Stimulated activated CD4-positive, alpha-beta T cell treated with anti-CD3 and anti-CD28 coated beads, TNF-alpha, amount 100 ng/mL, for 1 hour (primary cell): ENCODE measurements at places on chromosomes 7 and 10.

GRCh38 chr10:33616956-33617355, 282.5 kb upstream of the NRP1 start:
- no peak for DNase-seq

DNA sequence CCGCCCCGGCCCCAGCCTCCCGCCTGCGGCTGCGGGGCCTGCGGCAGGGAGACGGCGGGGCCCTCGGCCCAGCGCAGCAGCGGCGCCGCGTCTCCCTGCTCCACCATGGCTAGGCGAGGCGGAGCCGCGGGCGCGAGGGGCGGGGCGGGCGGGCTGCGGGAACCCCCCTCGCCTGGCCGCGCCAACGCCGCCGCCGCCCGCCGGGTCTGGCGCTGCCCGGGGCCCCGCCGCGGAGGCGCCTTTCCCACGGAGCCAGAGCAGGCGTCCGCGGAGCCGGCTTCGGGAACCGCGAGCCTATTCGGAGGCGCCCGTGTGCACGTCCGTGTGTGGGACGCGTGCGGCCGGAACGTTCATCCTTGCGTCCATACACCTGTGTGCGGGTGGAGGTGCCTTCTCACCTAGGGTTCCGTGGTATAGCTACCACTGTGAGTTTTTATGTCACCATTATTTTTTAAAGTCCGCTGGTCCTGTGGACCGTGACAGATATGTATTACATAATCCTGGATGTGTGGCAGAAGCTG, at the start of gene DENND11:
TSS of gene DENND11 (minus strand) at position 120 of the 521 bp plus-strand sequence. CDS start at position 107, 13 bp downstream.
- DNase-seq: peak; percentile 4

- no peak for DNase-seq
Observed at GRCh38 chr10:64430690-64431323, 909.6 kb downstream of the REEP3 start.

DNA sequence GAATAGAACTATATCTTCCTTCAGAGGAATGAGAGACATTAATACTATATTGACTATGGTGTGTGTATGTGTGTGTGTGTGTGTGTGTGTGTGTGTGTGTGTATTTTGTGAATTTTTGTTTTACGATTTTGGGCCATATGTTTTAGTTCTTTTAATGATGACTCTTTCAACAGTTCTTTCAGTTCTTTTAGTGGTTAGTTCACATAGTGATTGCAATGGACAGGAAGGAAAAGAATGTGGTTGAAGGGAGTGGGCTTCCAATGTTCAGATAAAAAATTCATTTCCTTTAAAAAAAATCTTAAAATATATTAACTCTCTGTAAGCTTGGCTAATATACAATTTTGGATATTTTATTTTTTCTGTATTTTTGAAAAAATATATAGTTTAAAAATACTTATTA, 315.7 kb upstream of the DGKB start:
- DNase-seq: no peak

DNA sequence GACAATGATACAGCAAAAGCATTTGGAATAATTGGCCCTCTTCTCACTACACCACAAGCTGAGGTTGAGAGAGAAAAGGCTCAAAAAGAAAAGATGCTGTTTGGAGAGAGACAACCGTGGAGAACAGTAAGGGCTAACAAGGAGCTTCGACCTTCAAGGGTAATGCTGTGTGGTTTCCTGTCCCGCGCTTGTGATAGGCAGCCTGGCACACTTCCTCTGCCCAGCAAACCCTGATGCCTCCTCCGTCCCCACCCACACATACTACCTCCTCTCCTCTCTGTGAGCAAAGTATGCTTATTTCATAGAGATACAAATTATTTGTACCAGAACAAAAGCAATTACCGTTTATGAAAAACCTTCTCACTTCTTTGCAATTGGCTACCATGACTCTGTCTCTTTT, 755.4 kb downstream of the KCNMA1 start:
- DNase-seq: no peak

- DNase-seq: no peak
Observed at GRCh38 chr7:135775230-135775629, 26.6 kb upstream of the FAM180A start.

DNA sequence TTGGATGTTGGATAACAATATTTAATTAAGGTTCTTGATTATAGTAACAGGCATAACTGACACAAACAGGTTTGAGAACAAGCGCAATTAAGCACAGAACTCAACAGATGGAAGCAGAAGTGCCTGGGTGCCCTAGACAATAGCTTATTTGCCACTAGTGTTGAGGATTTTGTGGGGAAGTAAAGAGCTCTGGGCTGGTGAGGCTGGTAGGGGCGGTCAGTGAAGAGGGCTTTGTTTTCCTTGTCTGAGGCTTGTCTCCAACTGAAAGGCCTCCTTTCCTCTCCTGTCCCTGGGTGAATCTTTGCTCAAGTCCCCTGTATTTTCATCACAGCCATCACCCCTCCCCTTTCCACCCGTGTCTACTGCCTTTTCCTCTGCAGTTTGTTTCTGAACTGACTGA, 104.6 kb downstream of the KAT6B start:
- no peak for DNase-seq

GRCh38 chr7:129150199-129150996, 5.9 kb downstream of the TSPAN33 start:
- no peak for DNase-seq

- DNase-seq: no peak
Observed at GRCh38 chr10:46035923-46036849, 5.8 kb upstream of the NCOA4 start.

DNA sequence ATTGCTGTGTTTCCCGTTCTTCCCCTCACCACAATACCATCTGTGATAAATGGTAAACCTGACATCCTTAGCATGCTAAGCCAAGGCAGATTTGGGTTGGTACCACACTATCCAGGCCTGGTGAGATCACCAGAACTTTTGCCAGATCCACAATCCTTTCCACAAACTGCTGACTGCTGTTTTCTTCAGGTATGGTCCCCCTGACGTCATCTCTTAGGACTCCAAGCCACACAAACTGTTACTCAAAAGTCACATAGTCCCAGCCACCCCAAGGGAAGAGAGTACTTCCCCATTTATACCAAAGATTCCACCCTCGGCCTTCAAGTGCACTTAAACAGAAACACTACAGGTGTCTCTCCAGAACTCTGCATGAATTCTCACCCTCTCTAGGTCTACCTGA, 34.8 kb downstream of the SLC25A13 start:
- DNase-seq: no peak

- DNase-seq: no peak
Observed at GRCh38 chr10:3347413-3348182, 175.0 kb upstream of the PITRM1 start.

DNA sequence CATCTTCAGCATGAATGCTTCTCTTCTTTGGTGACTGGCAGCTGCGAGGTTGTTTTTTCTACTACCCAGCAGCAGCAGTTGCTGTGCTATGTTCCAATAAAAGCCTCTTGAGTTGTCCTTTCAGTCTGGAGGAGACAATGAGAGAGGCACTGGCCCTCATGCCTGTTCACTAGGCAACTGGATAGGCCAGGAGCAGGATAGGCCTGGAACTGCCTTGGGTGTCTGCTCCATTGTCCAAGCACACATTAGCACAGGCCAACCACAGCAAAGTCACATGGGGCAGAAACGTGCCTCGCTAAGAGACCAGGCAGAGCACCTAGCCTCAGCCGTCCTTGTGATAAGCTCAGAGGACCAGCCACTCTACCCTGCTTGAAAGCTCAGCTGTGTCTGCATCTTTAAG, 76.9 kb upstream of the PDCD4 start:
- no peak for DNase-seq

DNA sequence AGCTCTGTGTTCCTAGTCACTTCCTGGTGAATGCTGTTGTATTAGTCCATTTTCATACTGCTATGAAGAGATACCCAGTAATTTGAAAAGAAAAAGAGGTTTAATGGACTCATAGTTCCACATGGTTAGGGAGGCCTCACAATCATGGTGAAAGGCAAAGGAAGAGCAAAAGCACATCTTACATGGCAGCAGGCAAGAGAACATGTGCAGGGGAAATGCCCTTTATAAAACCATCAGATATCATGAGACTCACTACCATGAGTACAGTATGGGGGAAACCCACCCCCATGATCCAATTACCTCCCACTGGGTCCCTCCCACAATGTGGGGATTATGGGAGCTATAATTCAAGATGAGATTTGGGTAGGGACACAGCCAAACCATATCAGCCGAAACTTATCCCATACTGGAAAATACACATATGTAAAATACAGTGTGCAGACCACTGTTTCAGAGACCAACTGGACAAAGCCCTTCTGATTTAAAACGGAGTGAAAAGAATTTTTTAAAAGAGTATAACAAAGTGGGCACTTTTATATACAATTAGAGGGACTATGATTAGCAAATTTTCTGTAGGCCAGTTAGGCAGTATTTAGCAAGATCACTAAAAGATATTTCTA, 8.0 kb downstream of the CYREN start:
- DNase-seq: no peak

GRCh38 chr10:61760943-61761824, 98.5 kb downstream of the CABCOCO1 start:
- DNase-seq: no peak

DNA sequence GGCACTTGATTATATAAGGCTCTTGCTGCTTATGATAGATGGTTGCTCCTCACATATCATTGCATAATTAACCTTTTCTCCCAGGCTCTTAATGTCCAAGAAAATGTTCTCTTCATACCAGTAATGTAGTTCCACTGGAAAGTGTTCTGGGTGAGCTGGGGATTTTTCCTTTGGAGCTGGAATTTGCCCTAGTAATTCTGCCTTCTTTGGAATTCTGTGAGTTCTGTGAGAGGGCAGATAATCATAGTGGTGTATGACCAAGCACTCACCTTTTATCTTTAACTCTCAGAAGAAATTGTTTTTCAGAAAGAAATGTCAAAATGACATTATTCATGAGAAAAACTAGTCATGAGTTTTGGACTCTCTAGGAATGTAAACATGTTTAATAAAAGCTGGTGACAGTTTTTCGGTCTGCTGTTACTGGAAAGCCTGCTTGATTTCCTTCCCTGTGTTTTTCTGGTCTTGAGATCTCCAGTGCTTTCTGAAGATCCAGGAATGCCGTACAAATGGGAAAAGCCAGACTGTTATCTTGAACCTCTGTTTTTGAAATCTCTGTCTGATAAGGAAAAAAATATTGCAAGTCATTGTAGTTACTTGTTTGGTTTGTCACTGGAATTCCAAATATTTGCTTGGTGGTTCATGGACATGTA, 148.3 kb upstream of the PRPS1L1 start:
- DNase-seq: no peak

- no peak for DNase-seq
Observed at GRCh38 chr7:99001482-99002147, 123.3 kb downstream of the TRRAP start.

DNA sequence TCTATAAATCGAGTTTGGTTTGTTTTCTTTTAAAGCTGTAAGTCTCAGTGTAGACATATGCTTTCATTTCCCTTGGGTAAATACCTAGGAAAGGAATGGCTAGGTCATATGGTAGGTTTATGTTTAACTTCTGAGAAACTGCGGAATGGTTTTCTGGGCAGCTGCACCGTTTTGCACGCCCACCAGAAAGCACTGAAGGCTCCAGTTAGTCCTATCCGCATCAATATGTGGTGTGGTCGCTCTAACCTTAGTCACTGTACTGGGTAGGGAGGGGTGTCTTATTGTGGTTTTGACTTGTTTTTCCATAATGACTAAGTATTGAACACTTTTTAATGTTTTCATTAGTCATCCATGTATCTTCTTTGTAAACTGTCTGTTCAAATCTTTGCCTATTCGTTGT, 279.5 kb upstream of the AKR1E2 start:
- DNase-seq: no peak

DNA sequence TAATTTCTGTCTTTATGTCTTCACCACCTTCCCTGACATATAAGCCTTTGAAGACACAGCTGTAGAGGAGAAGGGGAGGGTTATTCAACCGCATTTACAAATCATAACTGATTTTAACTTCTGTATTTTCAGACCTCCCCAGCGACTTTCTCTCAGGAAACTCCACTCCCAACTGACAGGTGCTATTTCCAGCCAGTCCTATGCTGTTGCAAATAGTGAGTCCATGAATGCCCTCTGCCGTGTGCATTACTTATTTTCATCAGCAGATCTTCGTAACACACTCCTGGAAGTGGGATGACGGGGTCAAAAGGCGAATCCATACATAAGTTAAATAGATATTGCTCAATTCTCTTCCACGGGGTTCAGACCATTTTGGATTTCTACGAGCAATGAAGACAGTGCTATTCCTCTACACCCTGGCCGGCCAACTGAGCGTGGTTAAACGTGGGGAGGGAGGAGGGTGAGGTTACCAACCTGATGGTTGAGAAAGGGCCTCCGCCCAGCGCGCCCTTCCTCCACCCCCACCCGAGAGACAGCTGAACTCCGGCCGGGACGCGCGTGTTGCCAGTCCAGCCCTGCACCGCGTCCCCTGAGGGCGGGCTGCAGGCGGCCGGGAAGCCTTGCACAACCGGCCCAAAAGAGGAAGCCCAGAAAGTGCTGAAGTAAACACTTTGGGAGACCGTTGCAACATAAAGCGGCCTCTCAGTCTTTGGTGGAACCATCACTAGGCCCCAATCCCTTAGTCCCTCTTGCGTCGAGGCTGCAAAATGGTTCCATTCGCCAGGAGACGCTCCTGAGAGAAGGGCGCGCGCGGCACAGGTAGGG, at the start of gene APBB1IP:
TSS of gene APBB1IP (plus strand) at position 705 of the 825 bp plus-strand sequence. CDS start 53,986 bp downstream, outside the sequence.
- DNase-seq: no peak

- no peak for DNase-seq
Observed at GRCh38 chr10:1217237-1217587, 161.0 kb downstream of the WDR37 start.

DNA sequence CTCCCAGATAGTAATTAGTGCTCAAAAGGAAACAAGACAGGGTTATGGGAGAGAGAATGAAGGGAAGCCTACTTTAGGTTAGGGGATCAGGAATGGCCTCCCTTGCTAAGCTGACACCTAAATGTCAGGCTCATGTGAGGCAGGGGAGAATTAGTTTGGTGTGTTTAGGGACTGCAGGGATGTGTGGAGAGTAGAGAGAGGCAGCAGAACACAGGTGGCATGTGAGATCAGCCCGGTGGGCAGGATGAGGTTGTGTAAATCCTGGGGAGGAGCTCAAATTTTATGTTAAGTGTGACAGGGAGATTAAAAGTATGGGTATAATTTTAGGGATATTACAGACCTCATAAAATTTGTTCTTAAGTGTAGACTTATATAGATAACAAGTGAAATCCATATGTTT, 56.2 kb upstream of the ZNF438 start:
- no peak for DNase-seq

DNA sequence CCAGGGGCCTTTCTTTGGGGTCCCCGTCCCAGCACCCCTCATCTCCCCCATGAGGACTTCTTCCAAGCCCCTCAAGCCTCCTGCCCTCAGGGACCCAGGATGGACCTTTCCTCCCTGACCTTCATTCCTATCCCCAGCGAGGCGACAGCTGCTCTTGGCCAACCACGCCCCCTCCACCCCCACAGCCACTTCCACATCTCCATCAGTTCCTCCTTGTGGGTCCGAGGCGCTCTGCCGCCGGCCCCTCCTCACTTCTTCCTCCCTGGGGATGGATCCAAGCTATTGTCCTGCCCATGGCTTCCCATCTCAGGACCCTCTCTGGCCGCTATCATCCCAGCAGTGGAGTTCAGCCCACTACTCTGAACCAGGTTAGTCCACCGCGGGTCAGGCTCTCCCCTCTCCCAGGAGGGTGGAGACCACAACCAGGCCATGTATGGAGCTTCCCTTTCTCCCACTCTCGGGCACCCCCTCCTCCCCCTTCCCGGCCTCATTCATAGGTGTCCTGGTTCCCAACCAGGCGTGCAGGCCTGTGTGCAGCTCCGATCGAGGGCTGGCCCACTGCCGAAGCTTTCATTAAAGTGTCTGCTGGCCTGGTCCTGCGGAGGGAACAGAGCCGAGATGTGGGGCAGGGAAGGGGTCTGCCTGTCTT, 1.7 kb upstream of the SH2B2 start:
- DNase-seq: no peak
